Left ventricle myocardium superior (tissue), 1 donor: ENCODE measurements at places on chromosomes 1 and 21. TPM values are rescaled to one million over a fixed set of nuclear protein-coding genes. Genes with fewer than 3 reads are reported as not detected.

Gene DNALI1
- 2.3 TPM for total RNA-seq

DNA sequence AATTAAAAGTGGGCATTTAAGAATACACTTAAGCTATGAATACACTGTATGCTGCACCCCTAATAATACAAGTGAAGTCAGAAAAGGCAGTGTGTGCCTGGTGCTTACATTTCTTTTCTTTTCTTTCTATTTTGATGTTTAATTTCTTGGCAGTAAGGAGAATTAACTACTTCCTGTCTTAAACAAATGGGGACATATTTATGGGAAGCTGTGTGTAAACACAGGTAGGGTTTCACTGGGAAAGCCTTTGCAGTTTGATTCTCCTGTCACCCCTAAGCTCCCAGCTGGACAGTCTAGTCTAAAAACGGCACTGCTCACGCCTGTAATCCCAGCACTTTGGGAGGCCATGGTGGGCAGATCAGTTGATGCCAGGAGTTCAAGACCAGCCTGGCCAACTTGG is 146.0 kb downstream of the MIS18A start:
- DNase-seq = no peak

DNA sequence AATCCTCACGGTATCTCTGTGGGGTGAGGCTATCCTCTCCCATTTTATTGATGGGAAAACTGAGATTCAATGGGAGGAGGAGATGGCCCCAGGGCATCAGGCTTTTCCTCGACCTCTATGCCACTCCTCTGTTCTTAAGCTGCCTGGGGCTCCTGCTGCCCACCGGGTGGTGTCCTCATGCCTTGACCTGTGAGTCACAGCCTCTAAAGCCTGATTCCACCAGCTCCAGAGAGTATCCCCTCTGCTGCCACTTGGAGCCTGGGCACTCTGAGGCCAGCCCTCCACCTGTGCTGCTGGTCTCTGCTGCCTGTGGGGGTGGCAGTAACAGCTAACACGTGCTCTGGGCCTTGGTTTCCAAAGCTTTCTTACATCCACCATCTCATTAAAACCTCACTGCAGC is 241.2 kb downstream of the TRABD2B start:
- DNase-seq = no peak

DNA sequence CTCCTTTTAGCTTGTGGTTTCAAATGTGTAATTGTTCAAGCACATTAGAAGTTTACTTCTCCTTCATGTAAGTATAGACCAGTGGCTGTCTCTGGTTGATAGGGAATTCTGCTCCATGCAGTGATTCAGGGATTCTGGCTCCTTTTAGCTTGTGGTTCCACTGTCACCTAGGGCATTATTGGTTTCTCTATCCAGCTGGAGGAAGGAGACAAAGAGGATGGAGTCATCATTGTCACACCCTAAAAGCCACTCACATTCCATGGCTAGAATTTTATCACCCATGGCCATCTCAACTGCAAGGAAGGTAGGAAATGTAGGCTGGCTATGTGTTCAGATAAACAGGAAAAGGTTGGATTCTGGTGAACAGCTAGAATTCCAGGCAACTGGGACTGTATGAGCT is 131.2 kb downstream of the URB2 start:
- no peak for DNase-seq

- DNase-seq = no peak
Measured at GRCh38 chr1:70005386-70006034, 199.9 kb downstream of the LRRC40 start.

GRCh38 chr1:36782785-36783184 is 251.5 kb downstream of the GRIK3 start:
- no peak for DNase-seq

- no peak for DNase-seq
Measured at GRCh38 chr1:18373882-18374493, 106.7 kb upstream of the KLHDC7A start.

Gene AQP10
- 0.27 TPM for total RNA-seq

Gene CFHR2
- not detected for total RNA-seq

DNA sequence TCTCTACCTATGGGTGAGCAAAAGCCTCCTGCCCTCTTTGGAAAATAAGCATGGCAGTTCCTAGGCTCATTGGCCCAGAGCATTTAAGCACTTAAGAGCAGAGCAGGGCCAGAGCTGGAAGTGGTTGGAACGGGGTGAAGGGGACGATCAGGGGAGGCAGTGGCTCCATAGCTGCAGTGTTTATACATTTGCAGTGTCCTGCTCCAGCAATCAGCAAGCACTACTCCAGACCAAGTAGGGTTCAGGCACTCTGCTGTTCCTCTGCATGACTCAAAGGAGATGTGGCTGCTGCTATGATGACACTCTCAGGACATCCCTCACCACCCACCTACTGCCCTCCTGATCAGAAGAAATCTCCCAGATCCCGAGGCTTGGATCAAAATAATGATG is 55.0 kb downstream of the TRABD2B start:
- DNase-seq = no peak

DNA sequence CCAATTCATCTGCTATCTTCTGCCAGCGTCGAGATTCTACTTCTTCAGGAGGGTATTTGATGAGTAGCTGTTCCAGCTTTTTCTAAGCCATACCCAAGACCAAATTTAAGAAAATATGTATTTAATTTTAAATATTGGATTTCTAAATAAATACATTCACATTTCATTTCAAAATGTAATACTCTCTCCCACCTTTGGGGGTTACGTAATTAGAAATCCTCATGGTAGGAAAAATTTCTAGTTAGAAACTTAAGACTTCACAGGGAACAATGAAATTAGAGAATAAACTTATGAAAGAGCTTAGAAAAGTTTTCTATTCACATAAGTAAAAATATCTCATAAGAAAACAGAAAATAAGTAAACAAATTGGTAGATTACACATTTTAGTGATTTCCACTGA is 102.9 kb downstream of the ZZZ3 start:
- DNase-seq = no peak

- peak; percentile 62 for DNase-seq
Measured at GRCh38 chr1:182279724-182280503, 111.7 kb downstream of the GLUL start.

- DNase-seq = no peak
Measured at GRCh38 chr1:39047374-39048229, 21.5 kb downstream of the NDUFS5 start.

DNA sequence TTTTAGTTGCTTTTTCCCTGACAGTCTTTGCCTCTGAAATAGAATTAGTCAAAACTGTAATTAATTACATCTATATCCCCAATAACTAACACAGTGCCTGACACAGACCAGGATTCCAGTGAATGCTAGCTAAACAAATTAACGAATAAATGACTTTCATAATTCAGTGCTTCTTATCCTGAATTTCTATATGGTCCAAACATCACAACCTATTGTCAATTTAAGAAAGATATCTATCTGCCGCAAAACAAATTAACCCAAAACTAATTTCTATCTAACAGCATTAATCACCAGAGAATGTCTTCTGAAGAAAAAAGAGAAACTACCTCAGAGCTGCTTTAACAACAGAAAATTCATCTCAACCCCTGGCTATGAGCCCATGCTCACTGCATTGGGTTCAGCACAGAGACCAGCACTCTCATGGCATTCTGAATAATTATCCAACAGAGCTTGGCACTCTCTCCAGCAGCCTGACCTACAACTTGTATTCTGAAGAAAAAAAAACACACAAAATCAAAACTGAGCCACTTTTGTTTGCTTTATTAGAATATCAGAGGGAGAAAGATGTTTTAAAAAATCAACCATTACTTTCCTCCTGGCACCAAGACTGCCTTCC is 547.3 kb upstream of the BEND5 start:
- DNase-seq = no peak

DNA sequence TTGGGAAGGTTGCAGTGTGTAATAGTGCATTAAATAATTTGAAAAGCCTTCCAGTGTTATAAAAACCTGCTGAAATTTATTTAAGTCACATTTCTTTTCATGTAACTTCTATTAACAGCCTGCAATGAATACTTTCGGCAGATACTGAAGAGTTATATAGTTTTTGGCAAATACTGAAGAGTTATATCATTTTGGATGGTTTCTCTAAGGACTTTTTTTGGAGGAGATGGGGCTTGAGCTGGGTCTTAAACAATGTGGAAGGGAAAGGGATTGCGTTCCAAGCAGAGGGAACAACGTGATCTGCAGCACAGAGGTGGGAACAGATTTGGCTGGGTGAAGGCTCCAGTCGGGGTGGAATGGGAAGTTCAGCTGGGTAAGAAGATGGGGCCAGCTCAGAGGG is 39.8 kb downstream of the MTR start:
- DNase-seq = no peak

DNA sequence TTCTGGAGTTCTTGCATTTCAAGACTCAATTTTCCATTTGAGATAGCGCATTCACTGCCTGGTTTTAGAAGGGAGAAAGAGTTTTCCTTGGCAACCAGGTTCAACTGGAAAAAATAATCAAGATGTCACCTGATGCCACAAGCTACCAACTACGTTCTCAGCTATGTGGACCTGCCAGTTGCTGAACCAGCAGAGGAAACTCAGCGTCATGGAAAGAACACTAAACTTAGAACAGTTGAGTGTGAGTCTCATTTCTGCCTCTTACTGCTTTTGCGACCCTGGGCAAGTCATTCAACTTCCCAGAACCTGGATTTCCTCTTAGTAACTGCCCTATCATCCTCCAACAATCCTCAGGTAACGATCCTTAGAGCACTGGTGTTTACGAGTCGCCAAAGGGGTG is 373.0 kb upstream of the ESRRG start:
- no peak for DNase-seq

Gene CD1B
- not detected for total RNA-seq

GRCh38 chr1:12654004-12654567 is 10.2 kb downstream of the AADACL4 start:
- DNase-seq = no peak

- DNase-seq = no peak
Measured at GRCh38 chr1:101757985-101758384, 238.7 kb downstream of the OLFM3 start.

DNA sequence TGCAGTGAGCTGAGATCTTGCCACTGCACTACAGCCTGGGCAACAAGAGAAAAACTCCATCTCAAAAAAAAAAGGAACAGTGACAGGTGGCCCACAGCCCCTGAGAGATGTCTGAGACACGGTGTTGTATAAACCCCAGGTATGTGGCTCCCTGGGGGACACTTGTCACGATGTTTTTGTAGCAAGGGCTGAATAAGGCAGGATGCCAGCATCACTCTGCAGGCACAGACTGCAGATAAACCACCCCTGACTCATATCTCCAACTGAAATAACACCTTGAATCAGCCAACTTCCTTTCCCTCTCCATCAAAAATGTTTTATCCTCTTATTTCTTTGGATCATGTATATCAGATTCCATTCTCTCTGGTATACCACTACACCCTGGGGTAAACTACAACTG is 52.5 kb downstream of the NMNAT2 start:
- DNase-seq = no peak

Gene KIF17
- 3.5 TPM for total RNA-seq

- no peak for DNase-seq
Measured at GRCh38 chr1:8529901-8530300, 212.0 kb downstream of the SLC45A1 start.

Gene OVAAL
- total RNA-seq = 1.5 TPM

GRCh38 chr1:63847308-63847910 is 73.6 kb downstream of the ROR1 start:
- no peak for DNase-seq

DNA sequence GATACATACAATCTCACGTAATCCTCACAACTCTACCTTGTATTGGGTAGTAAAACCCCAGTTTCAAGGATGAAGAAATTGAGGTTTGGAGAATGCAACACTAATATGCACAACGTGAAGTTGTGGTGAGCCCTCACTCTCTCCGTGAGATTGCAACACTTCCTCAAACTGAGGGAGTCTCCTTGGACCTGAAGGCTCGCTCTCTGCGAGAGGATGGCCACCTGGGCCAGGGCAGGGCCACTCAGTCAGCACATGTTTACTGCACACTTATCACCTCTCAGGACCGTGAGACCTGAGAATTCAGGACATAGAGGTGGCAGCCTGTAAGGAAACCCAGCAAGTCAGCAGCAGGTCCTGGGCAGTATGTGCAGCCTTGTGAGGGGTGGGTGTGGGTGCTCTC is 8.7 kb downstream of the SH3BP5L start:
- DNase-seq = no peak

DNA sequence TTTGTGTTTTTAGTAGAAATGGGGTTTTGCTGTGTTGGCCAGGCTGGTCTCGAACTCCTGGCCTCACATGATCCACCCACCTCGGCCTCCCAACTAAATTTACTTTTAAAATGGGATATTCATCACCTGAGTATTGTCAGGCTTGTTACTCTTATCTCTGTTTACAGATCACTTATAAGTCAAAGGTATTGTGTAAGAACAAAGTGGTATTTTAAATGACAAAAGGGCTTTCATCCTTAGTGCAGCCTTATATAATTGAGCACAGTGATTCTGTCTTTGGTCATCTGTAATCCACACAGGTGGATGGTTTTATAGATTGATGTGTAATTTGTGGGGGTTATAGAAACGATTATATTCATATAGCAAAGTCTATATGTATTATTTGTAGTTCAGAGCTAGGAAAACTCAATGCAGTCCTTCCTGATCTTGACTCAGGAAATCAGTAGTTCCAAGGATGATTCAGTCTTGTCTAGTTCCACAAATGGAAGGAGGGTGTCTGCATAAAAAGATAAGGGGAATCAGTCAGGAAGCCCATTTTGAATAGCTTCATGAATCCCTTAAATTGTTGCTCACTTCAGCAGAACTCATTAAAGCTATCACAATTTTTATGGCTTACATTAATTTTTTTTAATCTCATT is 34.6 kb downstream of the STXBP3 start:
- no peak for DNase-seq

- DNase-seq = no peak
Measured at GRCh38 chr1:93675931-93676330, 5.7 kb downstream of the BCAR3 start.
